ENCODE measurements at places on chromosomes 7 and 10.

- no peak for DNase-seq
Measured at GRCh38 chr7:23191022-23191421, 9.2 kb downstream of the NUP42 start.

DNA sequence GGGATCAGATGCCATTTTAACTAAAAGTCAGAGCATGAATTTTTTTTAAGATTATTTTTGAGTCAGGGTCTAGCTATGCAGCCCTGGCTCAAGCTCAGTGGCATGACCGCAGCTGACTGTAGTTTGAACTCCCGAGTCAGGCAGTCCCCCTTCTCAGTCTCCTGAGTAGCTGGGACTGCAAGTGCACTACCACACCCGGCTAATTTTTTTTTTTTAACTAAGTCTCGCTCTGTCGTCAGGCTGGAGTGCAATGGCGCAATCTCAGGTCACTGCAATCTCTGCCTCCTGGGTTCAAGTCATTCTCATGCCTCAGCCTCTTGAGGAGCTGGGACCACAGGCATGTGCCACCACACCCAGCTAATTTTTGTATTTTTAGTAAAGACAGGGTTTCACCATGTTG lies 7.8 kb downstream of the TAS2R41 start:
- DNase-seq: no peak

- DNase-seq: no peak
Measured at GRCh38 chr10:117188371-117188770, 8.9 kb upstream of the KCNK18 start.

DNA sequence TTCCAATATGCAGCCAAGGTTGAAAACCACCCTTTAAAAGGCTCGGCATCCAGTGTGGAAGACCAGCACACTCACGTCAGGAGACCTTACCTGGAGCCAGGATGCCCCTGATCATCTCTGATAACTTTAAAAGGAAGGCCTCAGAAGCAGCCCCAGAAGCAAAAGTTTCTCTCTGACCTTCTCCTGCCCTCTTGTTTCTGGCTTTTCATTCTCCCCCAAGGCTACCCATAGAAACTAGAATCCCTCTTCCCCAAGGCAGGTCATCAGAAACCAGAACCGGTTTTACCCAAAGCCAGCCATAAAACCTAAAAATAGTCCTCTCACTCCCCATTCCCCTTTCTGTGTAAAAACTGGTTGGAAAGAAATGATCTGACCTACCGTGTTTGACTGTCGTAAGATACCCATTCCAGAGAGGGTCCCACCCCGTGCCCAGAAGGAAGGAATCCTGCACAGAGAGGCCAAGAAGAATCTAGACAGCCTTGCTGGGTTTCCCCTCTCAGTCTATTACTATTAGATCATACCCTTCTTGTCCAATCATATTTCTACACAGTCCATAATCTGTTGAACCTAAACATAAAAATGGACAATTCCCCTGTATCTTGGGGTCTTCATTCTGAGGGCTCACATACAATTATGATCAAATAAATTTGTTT lies 17.5 kb upstream of the TSPAN14 start:
- DNase-seq: no peak

DNA sequence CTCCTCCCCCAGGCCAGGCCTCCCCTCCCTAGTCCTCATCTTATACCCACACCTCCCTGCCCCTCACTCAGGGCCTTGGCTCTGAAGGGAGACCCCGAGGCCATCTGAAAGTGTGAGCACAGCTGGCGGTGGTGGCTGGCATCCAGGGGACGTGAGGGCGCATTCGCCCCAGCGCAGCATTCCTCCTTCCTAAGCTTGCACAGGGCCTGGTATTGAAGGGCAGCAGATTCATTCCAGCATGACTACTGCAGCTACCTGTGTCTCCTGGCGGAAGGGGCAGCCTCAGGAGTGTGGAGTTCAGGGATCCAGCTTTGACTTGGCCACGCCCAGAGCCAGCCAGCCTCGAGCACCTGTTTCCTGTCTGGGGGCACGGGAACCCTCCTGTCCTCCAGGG lies 72.6 kb downstream of the PARP12 start:
- DNase-seq: no peak

DNA sequence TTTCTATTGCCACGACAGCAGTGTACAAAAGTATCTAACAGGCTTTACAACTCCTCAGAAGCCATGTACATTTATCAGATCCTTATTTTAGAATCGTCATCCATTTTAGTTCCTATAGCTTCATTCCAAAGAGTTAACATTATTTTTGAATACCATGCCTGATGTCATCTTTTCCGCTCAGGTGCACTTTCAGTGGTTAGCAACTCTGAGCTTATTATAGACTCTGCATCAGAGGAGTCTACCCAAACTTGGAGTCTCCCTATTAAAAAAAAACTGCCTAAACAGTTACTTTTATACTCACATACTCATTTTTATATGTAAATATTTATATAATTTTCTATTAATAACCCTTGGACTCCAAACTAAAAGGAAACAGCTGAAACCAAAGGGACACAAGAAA lies 31.6 kb upstream of the PRSS37 start:
- no peak for DNase-seq

DNA sequence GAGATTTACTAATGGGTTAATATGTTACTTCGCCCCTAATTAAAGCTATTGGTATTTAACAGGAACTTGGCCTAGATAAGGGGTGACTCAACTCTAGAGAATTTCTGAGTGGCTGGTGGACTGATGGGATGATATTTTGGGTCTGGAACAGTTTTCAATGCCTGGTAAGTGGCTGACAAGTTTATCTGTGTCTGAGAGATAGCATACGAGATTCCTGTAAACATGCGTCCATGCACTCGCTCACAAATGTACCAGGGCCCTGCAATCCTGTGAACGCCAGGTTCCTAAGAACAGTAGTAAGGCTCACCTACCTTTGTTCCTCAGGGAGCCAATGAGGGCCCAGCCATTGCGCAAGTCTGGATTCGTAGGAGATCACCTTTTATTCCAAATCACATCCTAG lies 683.8 kb upstream of the ANKRD30A start:
- no peak for DNase-seq

- no peak for DNase-seq
Measured at GRCh38 chr10:35423505-35424306, 87.4 kb downstream of the CCNY start.

DNA sequence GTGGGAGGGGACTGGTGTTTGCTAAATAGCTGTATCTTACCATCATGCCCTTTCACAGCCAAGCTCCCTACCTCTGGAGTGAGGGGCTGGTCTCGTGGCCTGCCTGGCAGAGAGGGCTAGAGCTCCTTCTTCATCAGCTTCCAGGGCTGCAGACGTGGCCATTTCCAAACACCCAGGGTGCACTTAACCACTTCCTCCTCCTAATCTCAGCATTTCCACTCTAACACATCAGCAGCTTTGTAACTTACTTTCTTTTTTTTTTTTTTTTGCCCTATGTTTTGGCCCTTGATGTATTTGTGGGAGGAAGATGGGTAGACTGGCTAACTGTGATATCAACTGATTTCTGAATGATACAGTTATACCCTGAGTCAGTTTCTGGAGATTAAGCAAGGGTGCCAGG lies 27.4 kb downstream of the LRRC4 start:
- no peak for DNase-seq

GRCh38 chr10:6885284-6885683 lies 305.2 kb upstream of the PRKCQ start:
- DNase-seq: no peak

GRCh38 chr10:62239994-62240393 lies 28.6 kb downstream of the RTKN2 start:
- DNase-seq: no peak

- DNase-seq: no peak
Measured at GRCh38 chr7:26454180-26454579, 162.5 kb downstream of the SNX10 start.

GRCh38 chr10:104328646-104328895 lies 9.7 kb downstream of the ITPRIP start:
- DNase-seq: no peak

- no peak for DNase-seq
Measured at GRCh38 chr7:1057416-1058291, 13.3 kb downstream of the GPR146 start.

- no peak for DNase-seq
Measured at GRCh38 chr7:29839302-29839701, 33.0 kb downstream of the WIPF3 start.

GRCh38 chr10:6110136-6110535 lies 21.3 kb downstream of the RBM17 start:
- no peak for DNase-seq

- no peak for DNase-seq
Measured at GRCh38 chr7:139570119-139570518, 46.6 kb downstream of the CLEC2L start.

DNA sequence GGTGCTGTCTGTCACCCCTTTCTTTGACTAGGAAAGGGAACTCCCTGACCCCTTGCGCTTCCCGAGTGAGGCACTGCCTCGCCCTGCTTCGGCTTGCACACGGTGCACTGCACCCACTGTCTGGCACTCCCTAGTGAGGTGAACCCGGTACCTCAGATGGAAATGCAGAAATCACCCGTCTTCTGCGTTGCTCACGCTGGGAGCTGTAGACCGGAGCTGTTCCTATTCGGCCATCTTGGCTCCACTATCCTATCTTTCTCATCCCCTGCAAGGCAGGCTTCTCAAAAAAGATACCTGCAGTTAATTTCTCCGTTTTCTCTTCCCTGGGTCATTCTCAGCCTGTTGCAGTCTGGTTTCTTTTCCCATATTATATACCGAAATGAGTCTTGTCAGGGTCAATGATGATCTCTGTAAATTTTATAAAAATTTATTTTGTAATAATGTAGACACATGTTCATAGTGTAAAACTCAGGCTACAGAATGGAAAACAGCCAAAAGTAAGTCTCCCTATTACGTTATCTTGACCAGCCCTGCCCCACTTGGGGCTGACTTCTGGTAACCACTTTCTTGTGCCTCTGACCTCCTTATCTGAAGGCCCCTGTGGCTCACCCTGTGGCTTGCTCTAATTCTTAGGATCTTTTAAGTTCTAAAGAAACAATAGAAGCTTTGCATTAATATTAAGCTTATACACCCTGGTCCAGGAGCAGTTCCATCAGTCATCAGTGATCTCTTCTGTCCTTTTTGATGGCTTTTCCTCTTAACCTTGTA lies 20.7 kb downstream of the BLVRA start:
- DNase-seq: no peak

DNA sequence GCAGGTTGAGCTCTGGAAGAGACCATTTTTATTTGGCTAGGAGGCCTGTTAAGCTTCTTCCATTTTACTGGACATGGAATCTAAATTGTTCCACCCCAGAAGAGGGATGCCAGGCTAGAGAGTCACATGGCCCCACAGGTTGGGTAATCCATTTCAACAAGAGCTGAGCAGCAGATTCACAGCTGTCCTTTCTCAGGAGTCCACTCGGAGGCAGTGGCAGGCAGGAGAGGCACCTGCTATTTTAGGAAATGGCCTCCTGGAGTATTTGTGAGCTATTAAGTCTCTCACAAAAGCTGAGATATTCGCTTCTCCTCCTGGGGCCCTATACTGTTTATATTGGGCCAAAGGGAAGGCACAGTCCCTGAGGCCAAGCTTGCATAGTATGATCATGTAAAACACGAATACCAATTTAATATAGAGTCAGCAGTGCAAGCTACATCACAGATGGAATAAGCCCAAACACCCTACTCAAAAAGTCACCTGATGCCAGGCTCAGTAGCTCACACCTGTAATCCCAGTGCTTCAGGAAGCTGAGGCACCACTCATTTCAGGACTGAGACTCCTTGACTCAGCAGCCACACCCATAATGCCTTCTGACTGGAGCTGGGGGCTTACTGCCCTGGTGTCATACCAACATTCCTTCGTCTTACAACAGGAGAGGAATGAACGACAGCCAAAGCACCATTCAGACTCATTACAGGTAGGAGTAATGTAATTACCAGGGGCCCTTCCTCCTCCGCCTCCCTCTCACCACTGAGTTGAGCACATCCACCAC lies 124.1 kb downstream of the LMBR1 start:
- no peak for DNase-seq

GRCh38 chr10:32123021-32123420 lies 66.8 kb upstream of the KIF5B start:
- DNase-seq: peak; percentile 71

- no peak for DNase-seq
Measured at GRCh38 chr10:23046027-23046426, 49.4 kb upstream of the MSRB2 start.

GRCh38 chr10:48856855-48857254 lies 82.8 kb downstream of the LRRC18 start:
- DNase-seq: no peak

GRCh38 chr10:4132216-4132556 lies 347.2 kb upstream of the KLF6 start:
- no peak for DNase-seq

DNA sequence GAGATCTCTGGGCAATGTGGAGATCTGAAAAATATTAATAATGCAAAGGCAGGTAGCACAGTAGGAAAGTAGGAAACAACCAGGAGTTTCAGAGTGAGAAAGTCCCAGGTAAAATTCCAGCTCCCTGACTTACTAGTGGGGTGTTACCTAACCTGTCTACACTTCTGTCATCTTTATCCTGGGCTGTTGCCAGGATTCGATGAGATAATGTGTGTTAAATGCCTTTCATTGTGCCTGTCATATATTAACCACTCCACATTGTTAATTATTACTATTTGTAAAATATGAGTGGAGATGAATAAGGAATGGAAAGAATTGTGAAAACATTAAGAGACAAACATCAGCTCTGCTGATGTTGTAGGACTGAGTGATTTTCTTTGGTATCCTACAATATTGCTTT lies 50.0 kb upstream of the FRMD4A start:
- DNase-seq: no peak

GRCh38 chr10:97230146-97230545 lies 44.4 kb upstream of the SLIT1 start:
- no peak for DNase-seq

GRCh38 chr10:93758891-93759410 lies 1.2 kb downstream of the LGI1 start:
- no peak for DNase-seq

- DNase-seq: no peak
Measured at GRCh38 chr10:36676756-36677430, 448.5 kb upstream of the ANKRD30A start.

- no peak for DNase-seq
Measured at GRCh38 chr10:67520924-67521520, 175.0 kb downstream of the CTNNA3 start.

DNA sequence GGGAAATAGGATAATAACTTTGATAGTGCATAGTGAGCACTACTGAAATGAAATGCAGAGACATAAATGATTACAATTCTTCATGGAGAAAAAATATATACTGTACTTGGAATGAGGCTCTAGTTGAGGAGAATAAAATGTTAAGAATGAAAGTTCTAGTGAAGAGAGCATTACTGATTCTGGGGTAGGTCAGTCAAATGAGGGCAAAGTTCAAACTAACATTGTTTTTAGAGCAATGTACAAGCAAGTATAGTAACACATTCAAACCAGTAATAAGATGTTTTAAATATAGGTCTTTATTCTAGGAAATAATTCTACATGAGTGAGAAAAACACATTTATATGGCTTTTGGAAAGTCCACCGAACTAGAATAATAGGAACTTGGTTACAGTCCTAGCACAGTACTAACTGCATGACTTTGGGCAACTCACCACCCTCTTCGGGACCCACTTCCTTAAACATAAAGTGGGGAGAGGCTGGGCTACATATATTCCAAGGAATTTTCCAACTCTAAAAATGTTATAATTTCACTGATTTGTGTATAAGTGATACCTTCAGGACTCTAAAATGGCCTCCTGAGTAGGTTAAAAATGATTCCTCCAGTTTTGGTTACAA lies 86.4 kb downstream of the CDK6 start:
- no peak for DNase-seq

- no peak for DNase-seq
Measured at GRCh38 chr7:47392241-47392759, 189.6 kb downstream of the TNS3 start.
